ENCODE measurements at places on chromosomes 4 and X.

DNA sequence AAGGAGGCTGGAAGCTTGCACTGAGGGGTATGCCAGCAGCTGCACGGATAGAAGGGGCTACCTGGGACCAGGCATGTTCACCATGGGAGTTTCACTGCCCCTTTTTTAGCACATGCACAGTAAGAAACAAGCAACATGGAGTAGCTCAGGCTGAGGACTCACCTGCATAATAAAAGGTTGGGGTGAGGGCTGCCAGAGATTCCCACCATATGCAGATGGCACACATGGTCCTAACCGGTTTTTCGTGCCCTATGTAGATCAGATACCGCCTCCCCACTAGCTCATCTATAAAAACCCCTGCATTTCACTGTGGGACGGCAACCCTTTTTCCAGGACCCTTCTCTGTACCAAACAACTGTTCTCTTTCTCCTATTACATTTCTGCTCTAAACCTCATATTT lies 97.0 kb upstream of the LANCL3 start:
- DNase-seq, result no peak

- DNase-seq, result peak; percentile 20
Measured at GRCh38 chrX:69127466-69127865, 37.8 kb downstream of the PJA1 start.

- no peak for DNase-seq
Measured at GRCh38 chr4:7014815-7015214, 28.4 kb upstream of the TADA2B start.

DNA sequence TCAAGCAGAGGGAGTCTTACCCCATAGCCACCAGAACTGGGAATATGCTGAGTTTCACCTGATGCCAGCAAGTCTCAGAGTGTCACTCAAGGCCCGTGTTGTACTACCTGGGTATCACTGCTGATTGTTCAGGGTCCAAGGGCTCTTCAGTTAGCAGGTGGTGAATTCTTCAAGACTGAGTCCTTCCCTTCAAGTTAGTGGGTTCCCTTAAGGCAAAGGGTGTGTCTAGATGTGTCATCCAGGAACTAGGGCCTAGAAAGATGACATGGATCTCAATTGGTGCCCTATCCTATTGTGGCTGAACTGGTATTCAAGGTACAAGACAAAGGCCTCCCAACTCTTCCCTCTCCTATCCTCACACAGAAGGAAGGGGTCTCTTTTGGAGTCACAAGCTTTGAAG lies 159.9 kb upstream of the DIPK2B start:
- DNase-seq, result peak; percentile 67

DNA sequence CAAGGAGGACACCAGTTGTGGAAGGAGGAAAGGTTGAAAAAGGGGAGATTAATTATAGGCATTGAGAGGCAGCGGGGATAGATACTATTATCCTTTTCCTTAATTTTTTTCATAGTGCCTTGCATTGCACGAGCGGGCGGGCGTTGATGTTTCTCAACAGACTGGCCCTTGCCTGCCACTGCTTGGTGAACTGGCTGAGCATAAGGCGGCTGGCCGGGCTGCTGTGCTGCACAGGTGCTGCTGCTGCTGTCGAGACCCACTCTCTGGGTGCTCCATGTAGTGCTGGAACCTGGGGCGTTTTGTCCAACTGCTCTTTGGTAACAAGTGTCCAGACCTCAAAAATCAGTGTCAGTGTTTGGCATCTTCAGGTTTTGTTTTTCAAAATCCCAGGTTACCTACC lies 83.3 kb upstream of the PAQR3 start:
- DNase-seq, result no peak

DNA sequence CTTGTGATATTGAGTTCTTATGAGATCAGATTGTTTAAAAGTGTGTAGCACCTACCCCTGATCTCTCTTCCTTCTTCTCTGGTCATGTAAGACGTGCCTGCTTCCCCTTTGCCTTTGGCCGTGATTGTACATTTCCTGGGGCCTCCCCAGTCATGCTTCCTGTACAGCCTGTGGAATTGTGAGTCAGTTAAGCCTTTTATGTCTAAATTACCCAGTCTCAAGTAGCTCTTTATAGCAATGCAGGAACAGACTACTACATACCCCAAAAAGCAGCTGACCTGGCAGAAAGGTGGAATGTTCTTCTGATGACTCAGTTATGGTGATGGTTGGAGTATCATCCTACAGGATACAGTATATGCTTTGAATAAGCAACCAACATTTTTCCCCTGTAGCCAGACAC lies 11.4 kb upstream of the MCUB start:
- peak; percentile 89 for DNase-seq

DNA sequence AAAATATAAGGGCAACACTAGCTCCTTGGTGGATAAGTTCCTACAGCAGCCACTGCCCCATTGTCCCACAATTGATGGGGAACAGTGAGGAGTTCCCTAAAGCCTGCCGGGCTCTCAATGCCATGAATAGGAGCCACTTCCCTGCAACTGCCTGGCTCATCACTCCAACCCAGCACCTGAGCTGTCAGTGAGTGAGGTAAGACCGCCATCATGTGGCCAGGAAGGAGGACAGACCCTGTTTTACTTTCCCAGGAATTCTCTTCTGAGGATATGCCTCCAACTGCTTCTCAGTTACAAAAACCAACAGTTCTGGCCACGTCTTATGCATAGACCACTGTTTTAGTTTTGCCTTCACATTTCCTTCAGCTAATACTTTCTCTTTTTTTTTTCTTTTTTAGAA lies 45.5 kb downstream of the SRPX start:
- DNase-seq, result peak; percentile 60

GRCh38 chr4:100816436-100817045 lies 298.7 kb upstream of the EMCN start:
- DNase-seq, result peak; percentile 19

DNA sequence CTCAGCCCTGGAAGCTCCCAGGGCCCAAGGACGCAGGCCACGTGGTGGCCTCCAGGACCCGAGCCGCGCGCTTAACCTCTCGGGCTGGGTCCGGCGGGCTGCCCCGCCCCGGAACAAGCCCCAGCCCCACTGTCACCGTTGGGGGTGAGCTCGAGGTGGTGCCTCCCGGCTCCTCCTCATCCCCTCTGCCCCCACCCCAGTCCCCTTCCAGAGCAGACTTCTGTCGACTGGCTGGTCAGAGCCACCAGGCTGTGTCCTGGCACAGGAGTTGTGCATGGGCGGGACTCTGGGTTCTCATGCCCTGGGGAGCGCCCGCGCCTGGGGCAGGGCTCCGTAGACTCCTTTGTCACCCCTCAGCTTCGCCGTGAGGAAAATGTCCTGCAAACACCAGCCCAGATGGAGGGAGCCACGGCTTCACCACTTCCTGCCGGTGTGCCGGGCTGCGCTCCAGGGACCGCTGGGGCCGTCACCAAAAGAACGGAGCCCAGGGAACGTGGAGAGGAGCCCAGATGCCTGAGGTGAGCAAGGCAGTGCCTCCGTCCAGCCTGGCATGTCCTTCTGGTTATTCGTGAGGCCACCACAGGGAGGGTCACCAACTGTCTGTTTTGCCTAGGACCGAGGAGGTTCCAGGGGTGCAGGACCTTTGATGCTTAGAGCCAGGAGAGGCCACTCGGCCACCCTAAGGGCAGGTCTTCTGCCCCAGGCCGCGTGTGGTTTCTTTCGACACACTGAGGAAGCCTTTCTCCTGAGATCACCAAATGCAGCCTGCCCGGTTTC lies 7.1 kb upstream of the RGS12 start:
- DNase-seq, result peak; percentile 58

DNA sequence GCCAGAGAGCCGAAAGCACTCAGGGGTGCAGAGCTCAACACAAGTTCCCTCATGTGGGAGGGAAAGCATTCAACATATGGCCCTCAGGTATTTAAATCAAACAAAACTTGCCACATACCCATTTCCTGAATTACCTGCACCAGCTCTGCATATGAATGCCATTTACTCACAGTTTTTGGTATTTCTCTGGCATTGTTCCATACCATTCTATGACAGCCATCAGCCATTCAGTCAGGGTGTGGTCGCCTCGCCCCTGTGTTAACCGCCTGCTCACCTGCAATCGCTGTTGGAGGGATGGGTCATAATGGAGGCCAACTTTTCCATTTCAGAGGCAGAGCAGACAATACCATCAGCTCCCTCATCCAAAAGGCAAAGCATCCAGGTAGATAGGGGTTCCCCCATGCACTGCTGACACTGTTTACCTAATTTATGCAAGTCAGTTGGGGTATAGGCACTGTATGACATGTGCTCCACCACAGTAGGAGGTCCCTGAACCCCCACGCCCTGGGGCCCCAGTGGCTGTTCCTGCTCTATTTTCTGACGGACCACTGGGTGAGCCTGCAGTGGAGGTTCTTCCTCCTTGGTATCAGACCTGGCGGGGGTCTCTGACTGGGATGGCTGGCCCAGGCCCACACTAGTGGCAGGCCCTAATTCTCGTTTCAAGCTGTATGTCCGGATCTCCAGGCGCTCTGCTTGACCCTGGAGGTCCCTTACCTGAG lies 227.1 kb downstream of the ADGRL3 start:
- DNase-seq, result peak; percentile 96

- DNase-seq, result no peak
Measured at GRCh38 chr4:96784336-96784735, 944.4 kb downstream of the PDHA2 start.

DNA sequence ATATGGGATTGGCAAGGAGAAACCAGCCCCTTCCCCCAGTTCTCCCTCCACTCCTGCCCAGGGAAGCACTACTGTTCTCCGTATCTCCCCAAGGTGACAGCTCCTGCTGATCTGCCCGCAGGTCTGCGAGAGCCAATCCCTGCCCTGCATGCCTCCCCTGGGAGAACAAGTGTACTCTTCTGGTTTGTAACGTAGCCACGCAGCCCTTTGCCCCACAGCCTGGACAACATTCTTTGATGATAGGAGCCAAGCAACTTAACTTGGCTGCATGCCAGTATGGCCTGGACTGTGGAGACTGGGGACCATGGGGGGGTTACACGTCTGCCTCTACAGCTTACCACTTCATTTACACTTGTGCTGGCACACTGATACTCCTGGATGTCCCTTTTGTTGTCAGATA lies 2.0 kb downstream of the STBD1 start:
- DNase-seq, result no peak

- no peak for DNase-seq
Measured at GRCh38 chr4:112908511-112908910, 140.9 kb upstream of the ANK2 start.

GRCh38 chr4:135533053-135533452 lies 1331.5 kb upstream of the PABPC4L start:
- no peak for DNase-seq

DNA sequence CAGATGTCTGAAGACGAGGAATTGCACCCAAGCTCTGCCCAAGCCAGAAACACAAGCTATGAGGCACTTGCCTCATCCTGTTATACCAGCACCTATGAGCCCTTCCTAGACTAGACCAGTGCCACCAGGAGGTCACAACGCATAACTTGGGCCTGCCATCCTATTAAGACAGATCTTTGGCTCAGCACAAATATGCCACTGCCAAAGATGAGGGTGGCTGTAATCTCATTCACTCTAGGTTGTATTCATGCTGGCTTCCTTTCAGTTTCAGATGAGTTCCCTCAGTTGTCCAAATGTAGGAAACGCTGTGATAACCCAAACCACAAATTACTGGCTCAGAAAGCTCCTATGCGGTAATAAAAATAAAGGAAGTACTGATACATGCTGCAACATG lies 76.5 kb upstream of the CITED1 start:
- DNase-seq, result no peak

DNA sequence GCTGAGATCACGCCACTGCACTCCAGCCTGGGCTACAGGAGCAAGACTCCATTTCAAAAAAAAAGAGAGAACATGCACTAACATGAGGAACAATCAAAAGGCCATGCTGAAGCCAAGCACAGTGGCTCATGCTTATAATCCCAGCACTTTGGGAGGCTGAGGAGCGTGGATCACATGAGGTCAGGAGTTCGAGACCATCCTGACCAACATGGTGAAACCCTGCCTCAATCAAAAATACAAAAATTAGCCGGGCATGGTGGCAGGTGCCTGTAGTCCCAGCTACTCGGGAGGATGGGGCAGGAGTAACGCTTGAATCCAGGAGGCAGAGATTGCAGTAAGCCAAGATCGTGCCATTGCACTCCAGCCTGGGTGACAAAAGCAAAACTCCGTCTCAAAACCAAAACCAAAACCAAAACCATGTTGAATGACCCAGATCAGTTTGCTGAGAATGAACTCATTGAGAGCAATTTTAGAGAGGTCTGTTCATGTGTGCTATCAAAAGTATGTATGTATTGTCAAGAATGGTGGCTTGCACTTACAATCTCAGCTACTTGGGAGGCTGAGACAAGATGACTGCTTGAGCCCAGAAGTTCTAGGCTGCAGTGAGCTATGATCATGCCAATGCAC lies 44.8 kb downstream of the PDS5A start:
- no peak for DNase-seq

- no peak for DNase-seq
Measured at GRCh38 chr4:118740869-118741268, 55.7 kb downstream of the METTL14 start.

DNA sequence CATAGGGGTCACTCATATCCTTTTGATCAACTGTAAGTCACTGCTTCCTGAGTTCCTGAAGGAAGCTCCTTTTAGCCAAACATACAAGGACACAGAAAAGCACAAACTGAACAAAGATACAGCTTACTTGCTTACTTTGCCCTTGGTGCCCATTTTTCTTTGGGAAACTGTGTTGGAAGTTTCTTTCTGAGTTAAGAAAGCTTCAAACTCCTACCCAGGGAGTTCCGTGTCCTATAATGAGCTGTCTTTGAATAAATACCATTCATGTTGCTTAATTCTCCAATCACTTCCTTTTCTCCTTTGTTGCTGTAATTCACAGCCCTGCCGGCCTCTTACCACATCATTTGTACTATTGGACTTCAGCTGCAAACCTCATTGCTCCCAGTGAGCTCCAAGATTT lies at the start of gene ADH4:
TSS of gene ADH4 (minus strand) at position 228 of the 400 bp plus-strand sequence. CDS start at position 153, 75 bp downstream.
- peak; percentile 6 for DNase-seq

DNA sequence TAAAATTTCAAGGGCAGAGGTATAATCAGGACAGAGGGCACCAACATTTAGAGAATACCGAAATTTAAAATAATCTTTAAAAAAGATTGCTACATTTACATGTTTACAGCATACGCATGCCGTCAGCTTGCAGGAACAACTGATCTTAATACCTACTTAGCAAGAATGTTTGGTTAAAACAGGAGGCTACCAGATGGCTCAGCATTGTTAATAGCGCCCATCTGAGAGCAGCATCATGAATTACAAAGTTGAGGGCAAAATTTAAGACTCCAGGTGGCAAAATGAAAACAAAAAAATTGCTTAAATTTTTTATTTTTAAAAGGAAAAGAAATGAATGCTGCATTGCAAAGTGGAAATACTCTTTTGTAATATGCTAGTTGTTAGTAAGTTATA lies 241.3 kb downstream of the C4orf33 start:
- DNase-seq, result no peak

DNA sequence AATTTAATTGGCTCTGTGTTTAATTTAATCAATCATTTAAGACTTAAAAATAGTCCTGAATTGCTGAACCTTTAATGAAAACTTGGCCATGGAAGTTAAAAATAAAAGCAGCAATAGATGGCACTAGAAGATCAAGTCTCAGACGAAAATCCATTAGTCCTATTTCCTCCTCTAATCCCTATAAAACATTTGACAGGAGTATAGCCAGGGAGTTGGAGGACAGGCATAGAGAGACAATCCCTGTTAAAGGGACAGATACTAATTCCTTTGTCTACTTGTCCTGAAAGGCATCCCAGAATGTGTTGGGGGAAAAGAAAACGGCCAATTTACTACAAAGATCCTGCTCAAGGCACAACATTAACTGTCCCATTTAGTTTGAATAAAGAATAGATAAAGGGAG lies 276.3 kb upstream of the TACR3 start:
- peak; percentile 71 for DNase-seq
